ENCODE measurements at places on chromosomes 16 and 17.

DNA sequence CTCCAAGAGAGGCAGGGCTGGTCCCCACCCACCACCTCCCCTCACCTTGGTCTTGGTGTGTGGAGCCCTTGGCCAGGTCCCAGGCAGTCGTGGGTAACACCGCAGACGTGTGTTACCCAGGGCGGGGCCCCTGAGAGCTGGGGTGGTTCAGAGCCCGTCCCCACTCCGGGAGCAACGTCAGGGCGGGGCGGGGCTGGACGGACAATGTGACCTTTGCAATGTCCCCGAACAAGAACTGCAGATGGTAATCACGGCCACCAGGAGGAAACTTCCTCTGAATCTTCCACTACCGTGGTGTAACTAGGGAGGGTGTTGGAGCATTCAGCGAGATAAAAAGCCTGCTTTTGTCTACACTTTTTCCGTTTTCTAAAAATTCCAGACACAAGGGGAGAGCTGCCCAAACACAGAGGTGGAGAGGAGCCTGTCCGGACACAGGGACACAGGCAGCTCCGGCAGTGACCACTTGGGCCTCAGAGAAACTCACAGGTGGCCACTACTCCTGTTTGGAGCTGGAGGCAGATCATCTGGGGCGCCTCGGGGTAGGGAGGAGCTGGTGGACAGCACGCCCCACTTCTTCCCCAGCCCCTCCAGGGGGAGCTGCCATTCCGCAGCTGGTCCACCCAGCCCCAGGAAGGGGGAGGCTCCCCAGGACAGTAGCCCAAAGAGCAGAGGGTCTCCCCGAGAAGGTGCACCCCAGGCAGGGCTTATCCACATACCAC lies 14.2 kb upstream of the SLC38A10 start:
- peak; percentile 92 for DNase-seq

GRCh38 chr16:15038689-15039088 lies 17.2 kb downstream of the NTAN1 start:
- DNase-seq: no peak

DNA sequence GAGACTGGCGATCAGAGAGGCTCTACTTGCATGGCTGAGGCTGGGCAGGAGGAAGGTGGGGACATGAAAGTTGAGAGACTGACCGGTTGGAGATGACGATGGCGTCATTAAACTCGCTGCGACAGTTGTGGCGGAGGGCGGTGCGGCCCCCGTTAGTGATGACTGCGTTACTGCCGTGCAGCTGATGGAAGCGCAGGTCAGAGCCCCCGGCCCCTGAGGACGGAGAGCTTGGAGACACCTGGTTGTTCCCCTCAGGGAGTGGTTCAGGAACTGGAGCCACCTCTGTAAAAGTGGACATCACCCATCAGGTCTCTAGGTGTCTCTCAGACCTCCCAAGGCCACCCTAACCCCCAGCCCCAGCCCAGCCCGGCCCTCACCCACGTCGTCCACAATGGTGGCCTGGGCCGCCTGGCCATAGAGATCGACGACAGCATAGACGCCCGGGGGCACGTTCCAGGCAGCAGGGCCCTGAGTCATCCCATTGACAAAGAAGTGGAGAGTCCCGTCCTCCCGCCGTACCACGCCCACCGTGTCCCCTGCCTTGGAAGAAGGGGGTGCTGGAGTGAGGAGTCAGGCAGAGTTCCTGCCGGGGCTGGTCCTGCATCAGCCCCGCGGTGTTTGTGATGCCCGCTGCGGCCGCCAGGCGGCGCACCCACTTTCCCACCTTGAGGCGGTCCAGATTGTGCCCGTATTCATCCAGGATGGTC lies 5.3 kb downstream of the NEURL4 start:
- peak; percentile 78 for DNase-seq

- DNase-seq: no peak
These were observed 1.1 kb downstream of the CSF3 start for GRCh38 chr17:40015998-40016985.

GRCh38 chr17:46157443-46158062 lies 35.7 kb downstream of the KANSL1 start:
- DNase-seq: no peak

DNA sequence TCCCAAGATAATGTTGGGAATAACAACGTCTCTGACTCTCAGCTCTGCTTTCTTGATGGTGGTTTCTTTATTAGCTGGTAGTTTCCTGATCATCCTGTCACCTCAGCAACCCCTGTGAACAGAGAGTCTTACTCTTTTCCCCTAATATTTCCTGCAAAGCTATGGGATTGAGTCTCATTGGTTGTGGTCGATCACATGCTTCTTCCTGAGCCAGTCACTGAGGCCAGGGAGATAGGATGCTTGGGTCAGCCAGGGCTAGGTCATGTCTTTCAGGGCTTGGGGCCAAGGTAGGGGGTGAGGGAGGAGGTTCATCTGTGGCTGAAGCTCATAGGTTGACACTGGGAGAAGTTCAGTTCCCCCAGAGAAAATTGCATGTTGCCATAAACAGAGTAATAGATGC lies 114.3 kb downstream of the ABCC1 start:
- DNase-seq: no peak

DNA sequence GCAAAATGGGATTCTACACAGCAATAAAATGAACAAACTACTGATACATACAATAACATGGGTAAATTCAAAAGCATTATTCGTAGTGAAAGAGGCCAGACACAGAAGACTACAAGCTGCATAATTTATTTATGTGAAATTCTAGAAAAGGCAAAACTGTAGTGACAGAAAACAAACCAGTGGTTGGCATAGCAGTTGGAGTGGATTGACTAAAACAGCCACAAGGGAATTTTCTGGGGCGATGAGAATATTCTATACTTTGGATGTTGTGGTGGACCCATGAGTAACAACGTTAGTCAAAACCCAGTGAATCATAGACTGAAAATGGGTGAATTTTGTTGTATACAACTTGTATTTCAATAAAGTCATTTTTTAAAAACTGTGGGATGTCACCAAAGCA lies 63.2 kb upstream of the RPL38 start:
- no peak for DNase-seq

GRCh38 chr17:17354560-17355349 lies 51.6 kb downstream of the NT5M start:
- peak; percentile 85 for DNase-seq

DNA sequence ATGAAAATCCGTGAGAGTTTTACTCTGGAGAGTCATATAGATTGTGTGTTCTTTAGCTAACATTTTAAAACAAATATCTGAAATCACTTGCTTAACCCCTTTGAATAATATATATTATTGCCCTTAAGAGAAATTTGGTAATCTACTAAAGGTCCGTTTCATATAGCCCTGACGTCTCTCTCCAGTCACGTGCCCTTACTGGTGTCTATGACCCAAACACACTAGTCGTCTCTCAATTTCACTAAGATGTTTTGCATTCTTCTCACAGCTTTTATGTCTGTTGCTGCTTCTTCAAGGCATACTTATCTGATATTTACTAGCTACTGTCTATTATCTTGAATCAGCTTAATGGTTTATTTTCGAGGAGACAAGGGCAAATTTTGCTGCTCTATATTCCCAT lies 409.9 kb downstream of the KCNJ18 start:
- no peak for DNase-seq

DNA sequence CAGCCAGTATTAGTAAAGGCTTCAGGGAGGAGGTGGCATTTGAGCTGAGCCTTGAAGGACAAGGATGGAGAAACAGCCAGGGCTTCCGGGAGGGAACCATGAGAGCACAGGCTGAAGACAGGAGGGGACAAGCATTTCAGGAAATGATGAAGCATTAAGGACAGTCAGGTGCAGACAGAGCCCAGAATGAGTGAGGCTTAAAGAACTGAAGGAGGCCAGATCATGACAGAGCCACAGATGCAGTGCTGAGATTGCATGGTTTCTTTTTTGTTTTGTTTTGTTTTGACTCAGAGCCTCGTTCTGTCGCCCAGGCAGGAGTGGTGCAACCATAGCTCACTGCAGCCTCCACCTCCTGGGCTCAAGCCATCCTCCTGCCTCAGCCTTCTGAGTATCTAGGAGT lies 211.5 kb downstream of the SOX9 start:
- no peak for DNase-seq

- DNase-seq: no peak
These were observed 415.9 kb downstream of the CA10 start for GRCh38 chr17:51742571-51742970.

Data from AG08396 (cell line).